RPMI7951 (cell line): ENCODE measurements at places on chromosomes 5 and 9. TPM values are rescaled to one million over a fixed set of nuclear protein-coding genes. Genes with fewer than 3 reads are reported as not detected.

GZMA gene
- total RNA-seq = not detected in 2 replicates

KCNT1 gene
- total RNA-seq = not detected in 2 replicates

ANXA2R gene
- total RNA-seq = 2.6 and 3.2 TPM in 2 replicates

ZNF608 gene
- total RNA-seq = 15.9 TPM in 2 replicates

SLC25A2 gene
- 0.48 TPM in 1 of 2 replicates, not detected in the other for total RNA-seq

NIM1K gene
- total RNA-seq = 0.88 and 1.4 TPM in 2 replicates

CERCAM gene
- 70.6 and 72.0 TPM in 2 replicates for total RNA-seq

FBXW5 gene
- total RNA-seq = 48.7 and 74.1 TPM in 2 replicates

INSL6 gene
- total RNA-seq = not detected in 2 replicates

RASEF gene
- total RNA-seq = 1.3 and 1.4 TPM in 2 replicates

BARX1 gene
- total RNA-seq = 0.10 TPM in 1 of 2 replicates, not detected in the other

GEMIN5 gene
- 7.1 and 8.1 TPM in 2 replicates for total RNA-seq

AQP7 gene
- total RNA-seq = not detected in 2 replicates

CDH10 gene
- total RNA-seq = not detected in 2 replicates

SHOC1 gene
- total RNA-seq = not detected in 2 replicates

IFNB1 gene
- total RNA-seq = not detected in 2 replicates

SHROOM1 gene
- 4.8 and 6.1 TPM in 2 replicates for total RNA-seq

DCTN3 gene
- 213 and 217 TPM in 2 replicates for total RNA-seq

UNC5A gene
- total RNA-seq = 0.10 TPM in 1 of 2 replicates, not detected in the other

EPB41L4A gene
- under 0.01 and 0.12 TPM in 2 replicates for total RNA-seq

SEC24A gene
- total RNA-seq = 18.6 and 24.4 TPM in 2 replicates

SPINK5 gene
- total RNA-seq = not detected in 2 replicates

MYOT gene
- not detected in 2 replicates for total RNA-seq

CCNI2 gene
- total RNA-seq = 2.0 TPM in 1 of 2 replicates, not detected in the other

SPINK13 gene
- not detected in 2 replicates for total RNA-seq

RFK gene
- 22.7 and 24.8 TPM in 2 replicates for total RNA-seq

AP3S1 gene
- 132 and 135 TPM in 2 replicates for total RNA-seq

PLAC8L1 gene
- total RNA-seq = not detected in 2 replicates

CCL21 gene
- total RNA-seq = not detected in 2 replicates

NIPAL4 gene
- 0.10 and 0.48 TPM in 2 replicates for total RNA-seq

SPATA31D4 gene
- not detected in 2 replicates for total RNA-seq

PIGO gene
- total RNA-seq = 16.6 and 19.1 TPM in 2 replicates
